ENCODE measurements at places on chromosomes 11 and 22. TPM values are rescaled to one million over a fixed set of nuclear protein-coding genes. Genes with fewer than 3 reads are reported as not detected.

Gene ZC3H12C
- 35.1 TPM for total RNA-seq

Gene C2CD3
- total RNA-seq: 44.8 TPM

Gene KDM4D
- total RNA-seq: 2.3 TPM

Gene APBB1
- total RNA-seq: 84.1 TPM

Gene GAL3ST3
- 8.4 TPM for total RNA-seq

Gene OR52B2
- not detected for total RNA-seq

Gene MYBPC3
- 0.11 TPM for total RNA-seq

Gene KCNQ1
- total RNA-seq: 1.6 TPM

Gene SLC17A6
- 13.5 TPM for total RNA-seq

Gene NCAM1
- total RNA-seq: 447 TPM

Gene DCHS1
- total RNA-seq: 84.2 TPM

Gene OR4D10
- not detected for total RNA-seq

Gene OR10A2
- total RNA-seq: 0.22 TPM

Gene TEAD1
- 121 TPM for total RNA-seq

Gene CABP7
- 2.3 TPM for total RNA-seq

Gene MUS81
- total RNA-seq: 42.3 TPM

Gene JAM3
- total RNA-seq: 125 TPM

Gene OR56A1
- total RNA-seq: 0.11 TPM

Gene FOLH1
- total RNA-seq: 11.5 TPM

Gene TIGD3
- 3.6 TPM for total RNA-seq

Gene OR8D4
- total RNA-seq: not detected

Gene SLC43A1
- total RNA-seq: 11.8 TPM

Gene TBC1D10A
- total RNA-seq: 13.7 TPM

Gene GUCD1
- total RNA-seq: 54.0 TPM

Gene PNPLA2
- 28.0 TPM for total RNA-seq

Gene ACTN3
- 0.49 TPM for total RNA-seq

Gene BTG4
- total RNA-seq: not detected

Gene TECTA
- 2.2 TPM for total RNA-seq

Gene OR2AG1
- total RNA-seq: not detected

Gene PHETA2
- total RNA-seq: 18.1 TPM

Gene NXPE2
- total RNA-seq: 0.33 TPM

Gene GSTT2B
- 2.8 TPM for total RNA-seq

Gene MGAT3
- total RNA-seq: 12.9 TPM

Gene GAL
- total RNA-seq: not detected

Data from camera-type eye (tissue), 1 donor.